ENCODE measurements at places on chromosomes 7 and 10. TPM values are rescaled to one million over a fixed set of nuclear protein-coding genes. Genes with fewer than 3 reads are reported as not detected.

The FRAT1 gene
- total RNA-seq, result 0.83 TPM

The CHCHD1 gene
- 11.0 TPM for total RNA-seq

The FAM25A gene
- total RNA-seq, result not detected

The IFIT3 gene
- total RNA-seq, result 5.3 TPM

The NET1 gene
- total RNA-seq, result 30.7 TPM

The ABCF2 gene
- 39.8 TPM for total RNA-seq

The ST8SIA6 gene
- 0.15 TPM for total RNA-seq

The PLEKHS1 gene
- not detected for total RNA-seq

The SPDYE11 gene
- not detected for total RNA-seq

The AKR1E2 gene
- total RNA-seq, result 10.5 TPM

All from smooth muscle cell of the coronary artery (primary cell).